ENCODE measurements at places on chromosomes 13 and 19. TPM values are rescaled to one million over a fixed set of nuclear protein-coding genes. Genes with fewer than 3 reads are reported as not detected.

- DNase-seq = no peak
Measured at GRCh38 chr13:54185785-54186184, 1157.2 kb downstream of the OLFM4 start.

The TRAPPC5 gene
- polyA plus RNA-seq = 71.1 TPM

The AXL gene
- polyA plus RNA-seq = 31.6 TPM

The GFY gene
- not detected for polyA plus RNA-seq

DNA sequence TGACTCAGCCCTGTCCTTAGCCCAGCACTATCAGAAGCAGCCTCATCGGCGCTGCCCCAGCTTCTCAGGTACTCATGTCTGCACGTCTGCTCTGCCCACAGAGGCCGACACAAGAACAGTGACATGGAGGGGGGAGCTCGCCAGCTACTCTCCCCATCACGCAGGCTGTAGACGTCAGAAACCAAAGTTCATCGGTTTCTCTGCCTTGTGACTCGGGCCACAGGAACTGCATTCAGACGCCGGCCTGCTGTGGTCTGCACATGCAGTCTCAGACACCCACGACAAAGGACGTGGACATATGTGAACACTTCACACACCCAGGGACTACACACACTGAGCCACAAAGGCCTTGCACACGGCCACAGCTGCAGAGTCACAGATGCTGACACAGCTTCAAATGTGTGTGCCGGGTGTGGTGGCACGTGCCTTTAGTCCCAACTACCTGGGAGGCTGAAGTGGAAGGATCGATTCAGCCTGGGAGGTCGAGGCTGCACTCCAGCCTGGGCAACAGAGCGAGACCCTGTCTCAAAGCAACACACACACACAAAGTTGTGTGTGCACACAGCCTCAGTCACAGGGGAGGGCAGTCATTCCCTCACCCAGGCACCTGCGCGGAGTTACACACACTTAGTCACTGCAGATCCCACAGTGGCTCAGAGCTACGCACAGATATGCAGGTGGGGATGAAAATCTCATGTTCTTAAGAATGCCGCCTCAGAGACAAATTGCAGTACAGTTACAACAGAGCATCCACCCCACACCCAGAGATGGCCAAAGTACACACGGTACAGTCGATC lies 4.9 kb upstream of the ZFP36 start:
- no peak for DNase-seq

The UPK1A gene
- polyA plus RNA-seq = 7.6 TPM

The SELENOV gene
- 6.8 TPM for polyA plus RNA-seq

DNA sequence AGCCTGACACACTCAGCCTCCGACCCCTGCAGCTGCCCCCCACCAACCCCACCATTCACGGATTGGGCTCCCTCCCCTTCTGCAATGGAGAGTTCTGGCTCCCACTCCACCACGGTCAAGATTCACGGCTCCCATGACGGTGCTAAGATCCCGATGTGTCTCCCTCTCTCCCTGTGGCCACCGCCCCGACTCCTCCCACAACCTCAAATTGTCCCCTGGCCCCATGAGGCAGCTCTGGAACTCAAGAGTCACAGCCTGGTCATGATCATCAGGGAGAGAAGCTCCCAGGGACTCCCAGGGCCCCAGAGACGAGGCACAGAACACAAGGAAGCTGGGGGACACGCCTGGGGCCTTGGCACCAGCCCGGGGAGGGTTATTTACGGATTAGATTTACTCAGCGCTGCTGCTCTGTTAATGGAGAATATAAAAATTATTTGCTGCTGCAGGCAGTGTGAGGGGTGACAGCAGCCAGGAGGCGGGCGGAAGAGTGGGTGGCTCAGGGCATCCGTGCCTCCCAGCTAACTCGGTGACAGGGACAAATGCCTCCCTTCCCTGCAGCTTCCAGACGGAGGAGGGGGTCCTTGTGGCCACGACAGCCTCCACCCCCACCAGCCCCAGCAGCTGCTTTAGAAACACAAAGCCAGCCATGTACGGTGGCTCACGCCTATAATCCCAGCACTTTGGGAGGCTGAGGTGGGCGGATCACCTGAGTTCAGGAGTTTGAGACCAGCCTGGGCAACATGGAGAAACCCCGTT lies 184.2 kb downstream of the PTPRS start:
- no peak for DNase-seq

DNA sequence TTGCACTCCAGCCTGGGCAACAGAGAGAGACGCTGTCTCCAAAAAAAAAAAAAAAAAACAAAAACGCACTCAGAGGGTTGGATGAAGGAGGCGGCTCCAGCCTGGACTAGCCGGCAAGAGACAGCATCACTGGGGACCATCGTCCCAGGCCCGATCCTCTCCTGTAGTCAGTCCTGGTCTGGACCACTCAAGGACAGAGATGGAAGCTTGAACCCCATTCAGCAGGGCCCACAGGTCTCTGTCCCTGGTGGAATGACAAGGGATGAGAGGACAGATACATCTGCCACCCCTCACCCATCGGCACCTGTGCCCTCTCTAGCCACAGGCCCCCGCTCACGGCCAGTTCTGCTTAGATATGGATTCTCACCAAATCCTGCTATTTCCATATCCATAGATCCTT lies 14.0 kb downstream of the ADGRE5 start:
- DNase-seq = no peak

GRCh38 chr13:90105849-90106496 lies 1241.5 kb upstream of the MIR17HG start:
- DNase-seq = no peak

DNA sequence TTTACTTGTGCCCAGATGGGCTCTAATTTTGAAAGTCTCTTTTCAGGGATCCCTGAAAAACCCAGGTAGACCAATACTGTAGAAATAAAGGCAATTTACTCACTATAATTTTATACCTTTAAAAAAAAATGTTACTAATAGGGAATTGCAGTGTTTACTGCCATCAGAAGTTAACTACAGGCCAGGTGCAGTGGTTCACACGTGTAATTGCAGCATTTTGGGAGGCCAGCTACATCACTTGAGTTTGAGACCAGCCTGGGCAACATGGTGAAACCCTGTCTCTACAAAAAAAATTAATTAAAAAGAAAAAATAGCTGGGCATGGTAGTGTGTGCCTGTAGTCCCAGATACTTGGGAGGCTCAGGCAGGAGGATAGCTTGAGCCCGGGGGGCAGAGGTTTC lies 10.2 kb downstream of the USP12 start:
- DNase-seq = no peak

- DNase-seq = no peak
Measured at GRCh38 chr13:94666065-94666464, 46.3 kb downstream of the SOX21 start.

DNA sequence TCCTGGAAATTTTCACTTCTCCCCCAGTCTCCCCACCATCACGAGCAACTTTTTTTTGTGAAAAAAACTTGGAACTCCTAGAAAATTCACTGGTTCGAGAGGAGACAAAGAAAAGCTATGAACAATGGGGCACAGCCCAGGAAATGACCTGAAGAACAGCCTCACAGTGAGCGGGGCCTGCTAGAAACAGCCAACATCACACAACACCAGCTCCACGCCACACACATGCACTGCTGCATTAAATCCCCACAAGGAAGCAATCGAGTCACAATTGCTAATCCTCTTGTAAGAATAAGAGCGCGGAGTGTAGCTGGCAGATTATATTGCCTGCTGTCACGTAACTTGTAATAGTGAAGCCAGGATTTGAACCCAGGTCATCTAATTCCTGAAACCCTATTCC lies 48.8 kb downstream of the SLC7A1 start:
- DNase-seq = no peak

The TUBA3C gene
- polyA plus RNA-seq = not detected

The NXNL1 gene
- polyA plus RNA-seq = 0.64 TPM

- DNase-seq = no peak
Measured at GRCh38 chr13:110430391-110431336, 123.6 kb downstream of the COL4A2 start.

DNA sequence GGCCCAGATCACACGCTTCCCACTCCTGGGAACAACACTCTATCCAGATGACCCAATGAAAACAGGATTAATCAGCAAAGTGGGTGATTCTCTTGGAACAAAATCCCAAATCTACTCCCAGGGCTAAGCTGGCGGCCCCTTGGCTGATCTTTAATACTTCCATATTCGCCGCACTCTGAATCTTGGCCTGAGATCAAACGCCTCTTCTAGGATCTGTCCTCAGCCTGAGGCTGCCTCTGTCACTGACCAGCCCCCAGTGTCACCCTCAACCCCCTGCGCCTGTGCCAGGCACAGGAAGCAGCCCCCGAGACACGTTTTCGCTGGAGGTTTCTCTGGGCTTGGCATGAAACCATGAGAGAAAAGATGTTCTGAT lies 2.4 kb upstream of the CTXN1 start:
- no peak for DNase-seq

The SMIM17 gene
- 1.3 TPM for polyA plus RNA-seq

DNA sequence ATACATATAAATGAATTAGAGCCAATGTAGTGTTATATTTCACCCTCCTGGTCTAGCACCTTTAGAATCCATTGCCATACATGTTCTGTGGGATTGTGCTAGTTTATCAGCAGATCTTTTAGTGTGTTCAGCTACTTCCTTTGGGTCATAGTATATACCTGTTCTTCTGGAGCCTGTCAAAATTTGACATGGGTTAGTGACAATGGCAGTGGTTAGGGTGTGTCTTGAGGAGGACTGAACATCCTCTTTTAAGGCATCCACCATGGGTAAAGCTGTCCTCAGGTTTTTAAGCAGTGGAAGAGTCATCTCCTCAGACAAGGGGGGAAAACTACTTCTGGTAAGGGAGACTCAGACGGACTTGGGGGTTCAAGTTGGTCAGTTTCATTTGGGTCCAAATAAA lies 29.4 kb downstream of the DNAJC3 start:
- no peak for DNase-seq

- DNase-seq = no peak
Measured at GRCh38 chr13:20550799-20551198, 16.2 kb upstream of the IFT88 start.

DNA sequence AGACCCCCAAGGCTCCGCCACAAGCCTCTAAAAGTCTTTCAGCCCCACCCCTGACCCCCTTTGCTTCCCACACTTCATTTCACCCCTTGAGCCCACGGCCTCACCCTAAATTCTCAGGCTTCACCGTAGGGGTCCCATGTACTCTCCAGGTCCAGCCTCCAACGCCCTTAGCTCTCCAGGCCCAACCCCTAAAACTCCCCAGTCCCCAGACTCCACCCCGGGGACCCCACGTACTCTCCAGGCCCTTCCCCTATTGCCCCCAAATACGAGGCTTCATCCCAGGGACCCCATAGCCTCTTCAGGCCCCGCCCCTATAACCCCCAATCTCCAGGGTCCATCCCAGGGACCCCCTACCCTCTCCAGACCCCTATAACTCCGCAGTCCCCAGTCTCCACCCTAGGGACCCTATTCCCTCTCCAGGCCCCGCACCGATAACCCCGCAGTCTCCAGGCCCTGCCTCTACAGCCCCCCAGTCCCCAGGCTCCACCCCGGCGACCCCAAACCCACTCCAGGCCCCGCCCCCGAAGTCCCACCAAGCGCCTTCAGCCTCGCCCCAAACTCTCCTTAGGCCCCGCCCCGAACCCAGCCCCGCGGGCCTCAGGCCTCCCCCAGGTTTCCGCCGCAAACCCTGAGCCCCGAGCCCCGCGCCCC lies 619 bp downstream of the MED16 start:
- no peak for DNase-seq

GRCh38 chr19:4061178-4061682 lies 5.5 kb downstream of the ZBTB7A start:
- no peak for DNase-seq

The FAM187B gene
- polyA plus RNA-seq = not detected

The PSG3 gene
- not detected for polyA plus RNA-seq

DNA sequence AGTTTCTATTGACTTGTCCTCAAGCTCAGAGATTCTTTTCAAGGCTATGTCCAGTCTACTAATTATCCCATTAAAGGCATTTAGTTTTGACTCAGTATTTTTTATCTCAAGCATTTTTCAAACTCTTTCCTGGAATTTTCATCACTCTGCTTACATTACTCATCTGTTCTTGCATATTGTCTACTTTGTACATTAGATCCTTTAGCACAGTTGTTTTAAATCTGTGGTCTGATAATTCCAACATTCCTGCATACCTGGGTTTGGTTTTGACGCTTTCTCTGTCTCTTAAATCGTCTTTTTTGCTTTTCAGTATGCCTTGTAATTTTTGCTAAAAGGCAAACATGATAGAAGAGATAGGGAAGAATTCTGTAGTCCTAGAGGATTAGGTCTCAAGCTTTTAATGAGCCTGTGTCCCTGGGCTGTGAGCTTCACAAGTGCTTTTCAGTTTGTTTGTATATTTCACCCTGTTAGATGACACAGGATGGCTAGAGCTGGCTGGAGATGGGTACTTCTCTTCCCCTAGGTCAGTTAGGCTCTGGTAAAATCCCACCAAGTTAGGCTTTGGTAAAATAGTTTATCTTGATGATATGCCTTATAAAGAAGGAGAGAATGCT lies 46.1 kb upstream of the GPC6 start:
- DNase-seq = no peak

GRCh38 chr19:38701455-38702063 lies 42.7 kb downstream of the CAPN12 start:
- DNase-seq = no peak

The OR7G1 gene
- polyA plus RNA-seq = not detected

DNA sequence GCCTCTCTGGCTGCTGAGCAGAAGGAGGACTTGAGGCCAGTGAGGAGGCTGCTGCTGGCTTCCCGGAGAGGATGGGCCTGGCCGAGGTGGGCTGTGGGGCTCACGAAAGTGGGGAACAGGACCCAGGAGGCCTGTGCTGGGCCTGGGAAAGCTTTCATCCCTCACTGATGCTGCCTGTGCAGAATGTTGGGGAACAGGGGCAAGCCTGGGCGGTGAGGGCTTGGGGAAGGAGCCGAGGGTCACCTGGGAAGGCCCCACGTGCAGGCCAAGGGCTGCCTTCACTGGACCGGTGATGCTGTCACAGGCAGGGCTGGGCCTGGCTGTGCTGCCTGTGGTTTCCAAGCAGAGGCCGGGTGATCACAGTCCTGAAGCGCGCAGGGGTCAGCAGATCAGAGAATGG lies 9.4 kb downstream of the AP1M1 start:
- DNase-seq = no peak

- no peak for DNase-seq
Measured at GRCh38 chr13:31725841-31726240, 13.5 kb upstream of the RXFP2 start.

DNA sequence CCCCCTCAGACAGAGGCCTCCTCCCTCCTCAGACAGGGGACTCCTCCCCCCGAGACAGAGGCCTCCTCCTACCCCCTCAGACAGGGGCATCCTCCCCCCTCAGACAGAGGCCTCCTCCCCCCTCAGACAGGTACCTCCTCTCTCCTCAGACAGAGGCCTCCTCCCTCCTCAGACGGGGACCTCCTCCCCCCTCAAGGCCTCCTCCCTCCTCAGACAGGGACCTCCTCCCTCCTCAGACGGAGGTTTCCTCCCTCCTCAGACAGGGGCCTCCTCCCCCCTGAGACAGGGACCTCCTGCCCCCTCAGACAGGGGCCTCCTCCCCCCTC lies 13.9 kb downstream of the C3 start:
- DNase-seq = no peak

- no peak for DNase-seq
Measured at GRCh38 chr13:75931116-75931515, 295.0 kb downstream of the LMO7 start.

- DNase-seq = no peak
Measured at GRCh38 chr19:34274284-34274826, 20.0 kb downstream of the GARRE1 start.
